Esophagus squamous epithelium (tissue), 5 donors: ENCODE measurements at places on chromosomes 1 and 21.

DNA sequence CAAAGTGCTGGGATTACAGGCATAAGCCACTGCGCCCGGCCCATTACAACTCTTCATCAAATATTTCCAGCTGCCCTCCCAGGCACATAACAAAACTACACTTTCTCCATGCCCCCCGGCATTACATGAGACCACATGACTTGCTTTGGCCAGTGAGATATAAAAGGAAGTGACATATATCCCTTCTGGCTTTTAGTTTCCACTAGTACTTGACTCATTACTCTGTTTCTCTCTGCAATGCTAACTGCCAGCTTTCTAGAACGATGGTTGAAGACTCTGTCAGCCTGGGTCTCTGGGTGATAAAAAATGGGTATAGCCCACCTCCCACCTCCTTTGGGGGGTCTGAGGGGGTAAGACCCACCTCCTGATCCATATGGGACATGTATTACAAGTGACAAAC is 24.2 kb downstream of the ABL2 start:
- DNase-seq = no peak

GRCh38 chr1:78408810-78409209 is 82.0 kb upstream of the PTGFR start:
- DNase-seq = no peak

GRCh38 chr21:35974775-35975174 is 85.6 kb downstream of the SETD4 start:
- DNase-seq = no peak

GRCh38 chr1:167756730-167757405 is 35.1 kb downstream of the MPZL1 start:
- no peak for DNase-seq

GRCh38 chr1:11134251-11134897 is 34.7 kb upstream of the EXOSC10 start:
- no peak for DNase-seq

- no peak for DNase-seq
These were observed 132.8 kb downstream of the PGBD5 start for GRCh38 chr1:230293390-230293700.

GRCh38 chr1:164748253-164748899 is 189.4 kb downstream of the PBX1 start:
- DNase-seq = no peak

DNA sequence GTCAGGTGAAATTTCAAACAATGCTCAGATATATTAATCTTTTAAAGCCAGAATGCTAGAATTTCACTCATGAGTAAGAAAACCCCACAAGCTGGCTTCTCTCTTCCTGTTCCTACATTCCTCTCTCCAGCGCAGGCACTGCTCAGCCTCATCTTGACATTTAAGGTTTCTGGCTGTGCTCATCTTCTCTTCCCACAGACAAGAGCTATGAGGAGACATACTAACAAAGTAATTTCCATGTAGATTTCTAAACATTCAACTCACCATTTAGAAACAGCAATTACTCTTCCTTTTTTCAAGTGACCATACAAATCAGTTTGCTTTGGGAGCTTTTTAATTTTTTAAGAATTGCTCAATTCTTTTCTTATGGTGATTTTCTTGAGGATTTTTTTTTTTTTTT is 7.8 kb upstream of the LRRC8D start:
- no peak for DNase-seq

GRCh38 chr21:37449302-37449937 is 82.8 kb downstream of the DYRK1A start:
- DNase-seq = no peak

DNA sequence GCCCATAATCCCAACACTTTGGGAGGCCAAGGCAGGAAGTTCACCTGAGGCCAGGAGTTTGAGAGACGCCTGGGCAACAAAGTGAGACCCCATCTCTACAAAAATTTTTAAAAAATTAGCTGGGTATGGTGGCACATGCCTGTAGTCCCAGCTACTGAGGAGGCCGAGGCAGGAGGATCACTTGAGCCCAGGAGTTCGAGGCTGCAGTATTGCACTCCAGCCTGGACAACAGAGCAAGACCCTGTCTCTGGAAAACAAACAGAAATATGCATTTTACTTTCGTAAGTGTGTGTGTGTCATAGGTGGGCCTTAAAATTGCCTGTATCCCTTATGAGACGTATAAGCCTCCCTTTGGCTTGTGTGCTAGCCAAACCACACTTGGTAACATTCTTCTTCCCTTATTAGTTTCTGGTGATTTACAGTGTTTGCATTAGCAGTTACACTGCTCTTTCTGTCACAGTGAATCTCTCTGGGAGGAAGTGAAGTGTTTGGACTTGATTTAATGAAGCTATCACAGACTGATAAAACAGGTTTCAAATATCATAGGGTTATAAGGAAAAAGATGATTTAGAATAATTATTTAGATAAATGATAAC is 48.9 kb upstream of the KIF26B start:
- DNase-seq = no peak

DNA sequence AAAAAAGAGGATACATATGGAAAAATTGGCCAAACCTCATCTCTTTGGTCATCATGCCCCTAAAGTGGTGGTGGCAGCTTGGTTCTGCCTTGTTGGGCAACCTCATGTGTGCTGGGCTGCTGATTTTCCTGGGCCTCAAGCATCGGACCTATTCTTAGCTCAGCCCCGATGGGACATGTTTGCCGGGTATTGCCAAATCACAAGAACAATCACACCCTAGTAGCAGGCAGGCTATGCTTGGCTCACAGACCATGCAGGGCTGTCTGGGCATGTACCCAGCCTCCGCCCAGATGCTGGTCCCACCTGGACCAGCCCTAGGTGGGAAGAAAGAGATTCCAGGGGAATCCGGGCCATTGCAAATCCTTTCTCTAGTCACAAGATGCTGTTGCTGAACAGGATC is 189.4 kb upstream of the FGGY start:
- no peak for DNase-seq

GRCh38 chr1:54542962-54543539 is 5.0 kb upstream of the ACOT11 start:
- no peak for DNase-seq

- DNase-seq = no peak
These were observed 492.6 kb downstream of the LMO4 start for GRCh38 chr1:87821335-87821697.

- no peak for DNase-seq
These were observed 3.1 kb downstream of the BNIPL start for GRCh38 chr1:151039521-151039920.

- no peak for DNase-seq
These were observed 15.6 kb upstream of the EIF4G3 start for GRCh38 chr1:21192284-21192683.

DNA sequence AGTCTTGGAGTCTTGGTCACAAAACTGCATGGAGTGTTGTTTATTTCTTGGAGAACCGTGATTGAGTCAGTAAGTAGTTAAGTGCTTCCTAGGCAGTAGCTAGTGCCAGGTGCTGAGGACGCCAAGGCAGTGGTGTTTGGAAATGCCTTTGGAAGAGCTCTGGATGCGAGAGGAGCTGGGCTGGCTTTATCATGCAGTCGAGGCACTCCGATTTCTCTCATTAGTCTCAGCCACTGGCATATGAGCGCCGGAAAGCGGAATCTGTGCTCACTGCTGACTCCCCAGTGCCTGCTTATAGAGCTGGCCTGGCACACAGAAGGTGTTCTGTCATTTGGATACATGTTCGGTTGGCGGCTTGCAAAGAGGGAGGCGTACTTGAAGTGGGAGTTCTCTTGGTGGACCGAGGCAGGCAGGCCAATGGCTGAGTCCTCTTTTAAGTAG is 3.6 kb downstream of the TENT5C start:
- no peak for DNase-seq

DNA sequence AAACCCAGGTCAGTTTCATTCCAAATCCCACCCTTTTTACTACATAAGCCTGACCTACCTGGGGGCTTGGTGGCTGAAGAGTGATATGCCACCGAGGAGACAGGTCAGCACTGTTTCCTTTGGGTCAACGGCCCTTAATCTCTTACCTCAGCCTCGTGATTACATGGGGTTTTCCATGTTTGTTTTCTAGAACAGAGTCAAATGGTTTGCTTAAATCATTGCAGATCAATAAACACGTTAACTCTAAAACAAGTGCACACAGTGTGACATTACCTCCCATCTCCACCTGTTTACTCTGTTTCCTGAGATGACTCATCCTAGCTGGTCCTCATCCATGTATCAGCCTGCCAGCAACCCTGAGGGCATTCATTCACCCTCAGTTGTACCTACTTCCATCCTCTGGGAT is 40.8 kb upstream of the TP53BP2 start:
- DNase-seq = no peak

- DNase-seq = no peak
These were observed 16.0 kb upstream of the GBP1 start for GRCh38 chr1:89081005-89081404.

DNA sequence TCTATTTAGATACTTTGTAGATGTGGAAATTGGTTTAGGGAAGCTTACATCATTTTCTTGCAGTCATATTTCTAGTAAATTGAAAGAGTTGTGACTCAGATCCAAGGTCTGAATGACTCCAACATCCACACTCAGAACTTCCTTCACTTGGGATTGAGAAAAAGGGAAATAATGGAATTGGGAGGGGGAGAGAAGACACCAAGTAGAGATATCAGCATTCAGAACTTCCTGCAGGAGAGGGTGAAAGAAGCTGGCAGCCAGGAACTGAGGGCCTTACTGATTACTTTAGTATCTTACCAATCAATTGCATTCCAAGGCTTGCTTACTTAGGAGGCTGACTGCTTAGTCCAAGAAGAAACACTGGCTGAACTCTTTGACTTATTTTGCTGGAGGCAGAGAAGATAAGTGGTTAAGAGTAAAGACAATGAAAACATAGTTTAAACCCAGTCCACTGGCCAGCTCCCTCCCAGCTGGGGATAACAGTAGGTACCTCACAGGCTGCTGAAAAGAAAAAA is 21.7 kb downstream of the APP start:
- DNase-seq = no peak

DNA sequence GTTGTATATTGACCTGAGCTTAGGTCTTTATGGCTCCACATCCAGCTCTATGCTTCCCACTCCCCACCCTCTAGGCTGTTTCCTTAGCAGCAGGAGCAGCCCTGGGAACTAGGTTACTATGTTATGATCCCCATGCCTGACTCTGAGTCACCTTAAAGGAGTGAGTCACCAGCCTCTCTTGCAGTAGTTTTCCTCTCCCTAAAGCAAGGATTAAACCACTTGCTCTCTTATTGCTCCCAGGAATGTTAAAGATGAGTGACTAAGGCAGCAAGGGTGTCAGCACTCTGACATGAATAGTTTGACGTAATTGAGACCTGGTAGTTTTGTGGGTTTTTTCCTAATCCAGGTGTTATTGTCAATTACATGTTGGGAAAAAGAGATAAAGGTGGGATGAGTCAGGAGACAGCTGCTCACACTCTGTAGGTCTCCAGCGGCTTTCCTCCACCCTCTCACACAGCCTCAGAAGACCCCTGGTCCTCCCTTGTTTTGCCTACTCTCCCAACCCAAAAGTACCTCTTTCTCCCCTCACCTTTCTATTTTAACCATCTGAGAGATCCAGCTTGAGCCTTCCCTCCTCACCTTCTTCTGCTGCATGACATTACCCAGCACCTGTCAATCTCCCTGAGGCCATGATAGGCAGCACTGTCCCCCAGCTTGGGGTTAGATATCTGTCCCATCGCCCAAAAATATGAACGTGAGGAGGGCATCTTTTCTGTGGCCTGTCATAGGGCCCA is 369.1 kb upstream of the VAMP3 start:
- no peak for DNase-seq

GRCh38 chr1:163531345-163531744 is 209.6 kb downstream of the NUF2 start:
- DNase-seq = no peak

DNA sequence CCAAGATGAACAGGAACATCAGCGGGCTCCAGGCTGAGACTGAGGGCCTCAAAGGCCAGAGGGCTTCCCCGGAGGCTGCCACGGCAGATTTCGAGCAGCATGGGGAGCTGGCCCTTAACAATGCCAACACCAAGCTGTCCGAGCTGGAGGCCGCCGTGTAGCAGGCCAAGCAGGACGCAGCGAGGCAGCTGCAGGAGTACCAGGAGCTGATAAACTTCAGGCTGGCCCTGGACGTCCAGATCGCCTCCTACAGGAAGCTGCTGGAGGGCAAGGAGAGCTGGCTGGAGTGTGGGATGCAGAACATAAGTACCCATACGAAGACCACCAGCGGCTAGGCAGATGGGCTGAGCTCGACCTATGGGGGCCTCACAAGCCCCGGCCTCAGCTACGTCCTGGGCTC is 823.4 kb upstream of the NEGR1 start:
- DNase-seq = no peak

DNA sequence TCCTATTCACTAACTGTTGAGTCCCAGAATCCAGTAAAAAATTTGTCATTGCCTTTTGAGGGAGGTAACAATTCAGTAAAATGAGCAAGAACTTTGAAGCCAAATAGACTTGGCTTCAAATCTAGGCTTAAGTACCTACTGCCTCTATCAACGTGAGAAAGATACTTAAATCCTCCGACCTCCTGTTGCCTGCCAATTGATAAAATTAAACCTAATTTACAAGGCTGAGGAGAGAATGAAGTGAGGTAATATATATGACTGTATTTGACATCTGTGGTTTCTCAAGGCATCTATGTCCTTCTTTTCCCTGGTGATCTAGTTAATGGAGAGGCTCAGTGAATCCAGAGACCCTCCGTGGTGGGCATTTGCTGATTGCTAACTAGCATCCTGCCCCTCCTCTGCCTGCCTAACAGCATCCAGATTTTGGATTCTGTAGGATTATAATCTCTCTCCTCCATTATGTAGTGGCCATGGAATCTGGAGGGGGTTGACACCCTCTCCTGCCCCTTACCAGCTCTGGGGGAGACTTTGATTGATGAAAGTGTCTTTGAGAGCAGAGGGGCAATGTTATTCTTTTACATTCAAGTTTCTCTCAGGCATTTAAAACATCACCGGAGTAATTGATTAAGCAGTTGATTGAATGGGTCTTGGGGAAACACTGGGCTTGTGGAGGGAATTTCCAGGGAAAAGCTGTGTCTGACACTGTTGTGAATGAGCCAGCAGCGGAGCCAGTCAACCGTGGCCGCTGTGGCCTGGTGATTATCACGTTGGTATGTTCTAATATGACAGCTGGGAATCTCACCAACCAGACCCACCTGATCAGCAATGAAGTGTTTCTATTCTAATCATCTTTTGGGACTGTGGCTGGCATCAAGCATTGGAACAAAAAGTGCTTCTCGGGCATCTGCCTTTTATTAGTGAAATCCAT is 140.7 kb upstream of the FAM78B start:
- no peak for DNase-seq

- DNase-seq = no peak
These were observed 448.7 kb downstream of the PTBP2 start for GRCh38 chr1:97170300-97170699.

DNA sequence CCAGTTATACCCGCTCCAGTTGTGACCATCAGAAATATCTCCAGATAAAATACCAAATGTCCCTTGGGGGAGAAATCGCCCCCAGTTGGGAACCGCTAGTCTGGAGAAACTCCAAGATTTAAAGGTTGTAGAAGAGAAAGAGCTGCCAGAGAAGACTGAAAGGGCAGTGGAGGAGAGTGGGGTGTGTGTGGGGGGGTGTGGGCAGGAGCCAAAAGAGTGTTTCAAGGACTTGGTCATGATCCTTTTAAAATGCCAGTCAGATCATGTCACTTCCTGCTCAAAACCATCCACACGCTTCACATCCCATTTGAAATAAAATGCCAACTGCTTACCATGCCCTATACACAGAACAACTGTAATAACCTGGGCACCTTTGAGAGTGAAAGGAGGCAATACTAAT is 3.4 kb upstream of the HEYL start:
- DNase-seq = no peak
